ENCODE measurements at places on chromosomes 2 and 18. TPM values are rescaled to one million over a fixed set of nuclear protein-coding genes. Genes with fewer than 3 reads are reported as not detected.

Gene XIRP2
- not detected for total RNA-seq

Gene ST6GAL2
- not detected for total RNA-seq

Gene DOCK10
- total RNA-seq = 81.5 TPM

Gene RGPD4
- total RNA-seq = not detected

Gene RPL37A
- total RNA-seq = 4,544 TPM
